ENCODE measurements at places on chromosomes 12 and 14.

- no peak for DNase-seq
Observed at GRCh38 chr14:100698666-100699448, 27.8 kb upstream of the DLK1 start.

DNA sequence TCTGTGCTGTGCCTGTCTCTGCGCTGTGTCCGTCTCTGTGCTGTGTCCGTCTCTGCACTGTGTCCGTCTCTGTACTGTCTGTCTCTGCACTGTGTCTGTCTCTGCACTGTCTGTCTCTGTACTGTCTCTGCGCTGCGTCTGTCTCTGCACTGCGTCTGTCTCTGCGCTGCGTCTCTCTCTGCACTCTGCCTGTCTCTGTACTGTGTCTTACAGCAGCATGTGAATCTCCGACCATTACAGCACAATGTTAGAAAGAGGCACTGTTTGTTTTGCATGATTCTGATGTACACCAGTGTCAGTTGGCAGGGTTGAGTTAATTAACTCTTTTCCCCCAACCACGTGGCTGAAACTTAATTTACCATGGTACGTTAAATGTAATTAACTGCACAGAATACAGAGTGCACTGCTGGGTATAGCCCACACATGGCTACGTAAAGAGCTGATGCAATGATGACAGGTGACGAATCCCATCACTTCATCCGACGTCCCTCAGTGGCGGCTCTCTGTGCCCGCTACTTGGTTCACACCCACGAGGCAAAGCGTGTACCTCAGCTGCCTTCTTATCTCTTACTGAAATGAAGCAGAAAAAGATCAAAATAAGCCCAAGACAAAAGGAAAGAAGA, 127.7 kb upstream of the SFSWAP start:
- DNase-seq = no peak

DNA sequence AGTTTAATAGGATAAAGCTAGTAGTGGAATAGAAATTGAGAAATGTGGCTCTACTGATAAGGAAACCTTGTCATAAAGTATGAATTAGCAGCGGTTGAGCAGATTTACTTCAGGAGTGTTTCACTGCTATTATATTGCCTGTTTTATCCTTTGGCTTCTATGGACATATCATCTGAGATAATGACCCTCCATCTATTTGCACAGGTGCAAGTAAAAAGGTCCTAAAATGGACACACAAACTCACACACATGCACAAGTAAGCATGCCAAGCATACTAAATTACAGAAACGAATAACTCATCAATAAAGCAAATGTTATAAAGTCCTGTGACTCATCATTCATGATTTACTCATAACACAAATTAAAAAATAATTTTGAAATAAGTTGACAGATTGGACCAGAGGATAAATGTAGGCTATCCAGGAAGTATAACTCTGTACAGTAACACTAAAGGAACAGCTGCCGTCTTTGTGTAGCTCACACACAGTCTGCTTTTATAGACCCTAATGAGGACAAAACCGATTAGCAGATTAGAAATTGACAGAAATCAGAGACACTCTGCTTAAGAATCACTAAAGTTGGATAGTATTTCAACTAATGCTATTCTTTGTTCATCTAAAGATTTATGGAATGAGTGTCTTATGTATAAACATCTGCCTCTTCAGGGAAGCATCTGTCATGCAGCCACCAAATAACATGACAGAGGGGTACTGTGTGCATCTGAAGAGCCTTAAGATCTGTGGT, 73.9 kb downstream of the SYT1 start:
- no peak for DNase-seq

- no peak for DNase-seq
Observed at GRCh38 chr12:120327593-120327992, at the start of gene PLA2G1B. TSS of gene PLA2G1B (minus strand) at chr12:120327779. CDS start at chr12:120327753, 26 bp downstream.

DNA sequence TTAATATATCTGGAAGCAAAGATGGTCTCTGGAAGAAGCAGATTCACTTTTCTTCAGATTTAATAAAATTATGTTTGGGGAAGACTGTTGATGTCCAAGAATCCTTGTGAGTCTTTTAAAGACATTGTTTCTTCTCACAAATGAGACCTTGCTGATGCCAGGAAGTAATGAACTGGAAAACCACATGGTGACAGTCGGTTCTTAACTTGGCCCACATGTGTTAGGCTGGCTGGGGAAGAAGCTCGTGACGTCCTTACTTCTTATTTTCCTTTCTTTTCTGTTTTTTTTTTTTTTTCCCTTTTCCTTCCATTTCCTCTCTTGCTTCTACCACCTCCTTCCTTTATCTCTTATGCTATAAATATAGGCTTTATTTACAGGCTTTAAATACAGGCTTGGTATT, 950.2 kb downstream of the BCL11B start:
- no peak for DNase-seq
